ENCODE measurements at places on chromosomes 6 and 20. TPM values are rescaled to one million over a fixed set of nuclear protein-coding genes. Genes with fewer than 3 reads are reported as not detected.

Gene HLA-DOB
- 0.12 TPM for total RNA-seq

Gene COL11A2
- 0.11 TPM for total RNA-seq

Gene PNLDC1
- total RNA-seq: not detected

Gene ISM1
- total RNA-seq: 0.33 TPM

Gene STMND1
- total RNA-seq: not detected

Gene CASP8AP2
- 15.6 TPM for total RNA-seq

Gene HDGFL1
- total RNA-seq: not detected

Gene REV3L
- total RNA-seq: 47.7 TPM

Gene PPP1R3G
- total RNA-seq: 2.9 TPM

Gene CRISP2
- total RNA-seq: not detected

Gene PAQR8
- total RNA-seq: 4.1 TPM

Gene ASF1A
- 20.1 TPM for total RNA-seq
